ENCODE measurements at places on chromosomes 4 and X. TPM values are rescaled to one million over a fixed set of nuclear protein-coding genes. Genes with fewer than 3 reads are reported as not detected.

DNA sequence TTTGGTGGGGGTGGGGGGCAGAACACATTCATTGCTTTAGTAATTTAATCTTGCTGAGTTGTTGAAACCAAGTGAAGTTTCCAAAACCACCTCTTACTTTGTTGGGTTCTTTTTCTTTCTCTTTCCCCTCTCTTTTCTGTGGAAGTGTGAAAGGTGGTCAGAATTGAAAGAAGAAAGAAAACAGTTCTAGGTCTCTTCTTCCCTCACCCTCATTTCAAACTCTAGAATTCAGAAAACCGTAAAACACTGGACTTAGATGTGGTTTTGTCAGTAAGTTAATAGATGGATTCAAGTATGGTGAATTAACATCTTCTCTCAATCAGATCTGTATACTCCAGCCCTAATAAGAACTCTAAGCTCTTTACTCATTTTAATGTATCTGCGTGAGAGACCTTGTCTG is 23.7 kb downstream of the PLP1 start:
- no peak for DNase-seq

Gene RNF212
- 1.1 TPM for total RNA-seq

DNA sequence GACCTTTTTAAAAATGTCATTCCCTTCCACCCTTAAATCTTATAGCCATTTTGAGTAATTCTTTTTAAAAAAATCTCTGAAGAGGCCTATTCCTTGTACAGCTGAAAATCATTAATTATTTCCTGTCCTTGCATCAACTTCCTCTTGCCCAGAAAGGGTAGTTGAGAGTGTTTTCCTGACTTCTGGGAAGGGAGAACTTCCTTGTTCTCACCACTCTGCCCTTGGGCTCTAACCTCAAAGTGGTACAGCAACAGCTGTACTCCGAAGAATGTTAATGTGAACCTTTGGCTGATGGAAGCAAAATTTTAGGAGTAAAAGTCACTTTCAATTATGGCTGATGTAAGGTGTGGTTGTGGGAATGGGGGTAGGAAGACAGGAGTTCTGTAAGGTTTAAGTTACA is 15.1 kb upstream of the FABP2 start:
- DNase-seq: no peak

Gene LANCL3
- 0.27 TPM for total RNA-seq

DNA sequence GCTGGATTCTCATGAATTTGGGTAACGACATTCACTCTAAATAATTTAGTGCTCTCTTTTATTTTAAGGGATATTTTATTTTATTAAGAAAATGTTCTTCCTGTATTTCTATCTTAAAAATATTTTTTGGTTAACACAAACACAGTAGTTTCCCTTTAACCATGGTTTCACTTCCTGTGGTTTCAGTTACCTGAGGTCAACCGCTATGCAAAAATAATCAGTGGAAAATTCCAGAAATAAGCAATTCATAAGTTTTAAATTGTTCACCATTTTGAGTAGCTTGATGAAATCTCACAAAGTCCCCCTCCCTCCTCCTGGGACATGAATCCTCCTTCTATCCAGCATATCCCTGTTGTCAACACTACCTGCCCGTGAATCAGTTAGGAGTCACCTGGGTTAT is 71.4 kb downstream of the GBA3 start:
- no peak for DNase-seq

DNA sequence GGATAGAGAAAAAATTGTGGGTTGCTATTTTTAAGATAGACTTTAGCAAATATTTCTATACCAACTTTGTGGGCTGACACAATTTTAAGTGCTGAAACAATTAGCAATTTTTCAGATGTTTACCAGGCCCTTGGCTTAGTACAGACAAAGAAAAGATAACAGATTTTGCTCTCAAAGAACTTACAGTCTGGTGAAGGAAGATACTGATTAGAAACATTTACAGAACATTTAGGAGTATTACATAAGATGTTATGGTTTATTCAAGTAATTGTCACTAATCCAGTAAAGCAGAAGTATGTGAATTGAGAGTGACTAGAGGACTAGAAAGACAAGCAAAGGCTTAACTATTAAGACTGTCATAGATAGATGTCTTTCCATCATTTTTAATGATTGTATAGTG is 35.3 kb upstream of the NDUFC1 start:
- DNase-seq: peak; percentile 26

Gene PITX2
- total RNA-seq: not detected

DNA sequence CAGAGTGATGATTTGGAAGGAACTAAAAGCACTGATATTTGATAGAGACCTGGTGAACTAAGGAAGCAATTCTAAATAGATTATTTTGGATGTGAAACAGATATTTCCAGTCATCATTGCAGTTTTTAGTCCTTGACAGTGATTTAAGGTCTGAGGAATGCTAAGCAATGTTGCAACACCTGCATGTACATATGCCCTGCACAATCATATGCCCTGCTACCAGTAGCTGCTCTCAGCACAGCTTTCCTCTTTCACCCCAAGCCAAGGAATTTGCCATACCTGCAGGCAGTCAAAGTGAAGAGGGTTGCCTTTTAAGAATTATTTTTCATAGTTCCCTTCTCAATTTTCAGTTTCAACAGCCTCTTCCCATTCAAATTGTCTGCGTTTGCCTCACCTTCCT is 8.7 kb upstream of the FAM47A start:
- DNase-seq: no peak

DNA sequence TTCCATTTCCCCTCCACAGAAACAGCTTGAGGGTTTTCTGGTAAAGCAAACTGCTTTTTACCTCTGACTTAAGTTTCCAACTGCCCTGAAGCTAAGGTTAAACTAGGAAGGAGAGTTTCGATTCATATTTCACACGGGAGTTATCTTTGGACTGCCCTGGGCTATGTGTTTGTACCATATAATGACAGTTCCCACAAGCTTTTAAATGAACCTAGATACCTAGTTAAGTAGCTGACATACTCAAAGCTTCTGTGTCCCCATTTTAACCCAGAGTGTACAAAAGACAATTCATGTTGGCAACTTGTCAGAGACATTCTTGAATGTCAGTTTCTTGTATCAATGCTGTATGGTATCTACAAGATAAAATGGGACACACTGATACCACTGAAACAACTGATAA is 1296.6 kb upstream of the IGFBP7 start:
- DNase-seq: no peak

DNA sequence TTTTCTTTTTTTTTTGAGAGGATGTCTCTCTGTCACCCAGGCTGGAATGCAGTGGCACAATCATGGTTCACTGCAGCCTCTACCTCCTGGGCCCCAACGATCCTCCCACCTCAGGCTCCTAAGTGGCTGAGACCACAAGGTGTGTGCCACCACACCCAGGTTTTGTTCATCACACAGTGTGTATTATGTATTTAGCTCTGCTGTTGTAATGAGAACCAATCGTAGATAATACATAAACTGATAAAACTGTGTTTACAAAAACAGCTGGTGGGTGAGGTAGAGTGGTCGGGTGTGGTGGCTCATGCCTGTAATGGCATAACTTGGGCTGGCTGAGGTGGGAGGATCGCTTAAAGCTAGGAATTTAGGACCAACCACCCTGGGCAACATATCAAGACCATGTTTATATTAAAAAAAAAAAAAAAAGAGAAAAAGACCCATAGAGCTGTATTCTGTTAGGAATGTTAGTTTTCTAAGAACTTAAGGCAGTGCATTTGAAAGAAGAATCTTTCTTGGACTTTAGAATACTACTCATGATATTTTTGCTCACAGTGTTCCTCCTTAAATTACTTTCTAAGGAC is 34.9 kb downstream of the POLR2B start:
- no peak for DNase-seq

GRCh38 chr4:53889326-53890055 is 174.9 kb downstream of the CHIC2 start:
- DNase-seq: no peak

GRCh38 chrX:31228415-31228832 is 156.6 kb upstream of the FTHL17 start:
- no peak for DNase-seq

DNA sequence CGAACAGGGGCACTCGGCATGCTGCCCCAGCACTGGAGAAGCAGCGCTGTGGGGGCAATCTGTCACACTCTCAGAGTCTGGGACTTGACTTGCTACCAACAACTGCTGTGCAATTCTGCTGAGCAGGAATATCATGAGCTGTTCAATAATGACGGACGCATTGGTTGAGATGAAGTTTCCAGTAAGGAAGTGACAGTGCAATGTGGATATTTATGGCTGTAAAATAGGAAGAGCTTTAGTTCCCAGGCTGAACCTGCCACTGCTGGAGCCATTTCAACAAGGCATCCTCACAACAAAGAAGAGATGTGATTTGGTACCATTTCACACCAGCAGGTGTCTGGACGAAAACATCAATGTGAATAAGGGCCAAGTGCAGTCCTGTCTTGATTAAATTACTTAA is 24.2 kb downstream of the CHST7 start:
- no peak for DNase-seq

Gene ZNF630
- 1.3 TPM for total RNA-seq

Gene ATP2B3
- not detected for total RNA-seq

Gene GRIPAP1
- total RNA-seq: 24.2 TPM

- peak; percentile 27 for DNase-seq
Observed at GRCh38 chr4:108532738-108533137, 87.6 kb upstream of the RPL34 start.

DNA sequence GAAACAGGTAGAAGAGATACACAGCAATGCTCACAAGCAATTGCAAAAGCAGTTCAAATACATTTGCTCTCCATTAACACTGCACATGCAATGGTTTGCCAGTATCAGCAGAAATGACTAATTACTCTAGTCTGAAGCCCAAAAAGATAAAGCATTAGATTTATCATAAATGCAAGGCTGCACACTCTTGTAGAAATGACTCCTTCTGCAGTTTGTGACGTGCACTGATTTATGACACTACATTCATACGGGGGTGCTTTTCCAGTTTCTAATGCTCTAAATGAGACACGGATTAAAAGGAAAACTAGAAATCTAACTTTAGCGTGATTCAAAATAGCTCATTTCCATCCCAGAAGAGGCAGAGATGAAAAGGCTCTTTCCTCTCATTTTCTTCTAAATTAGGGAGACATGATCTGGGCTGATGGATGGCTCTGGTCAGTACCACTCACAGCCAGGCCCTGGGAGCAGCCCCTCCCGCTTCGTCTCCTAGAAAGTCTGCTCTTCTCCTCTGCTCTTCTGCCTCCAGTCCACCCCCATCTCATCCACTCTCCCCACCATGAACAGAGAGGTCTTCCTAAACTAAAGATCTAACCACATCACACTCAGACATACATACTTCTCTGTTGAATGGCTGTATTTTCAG is 33.2 kb downstream of the PPP2R2C start:
- no peak for DNase-seq

DNA sequence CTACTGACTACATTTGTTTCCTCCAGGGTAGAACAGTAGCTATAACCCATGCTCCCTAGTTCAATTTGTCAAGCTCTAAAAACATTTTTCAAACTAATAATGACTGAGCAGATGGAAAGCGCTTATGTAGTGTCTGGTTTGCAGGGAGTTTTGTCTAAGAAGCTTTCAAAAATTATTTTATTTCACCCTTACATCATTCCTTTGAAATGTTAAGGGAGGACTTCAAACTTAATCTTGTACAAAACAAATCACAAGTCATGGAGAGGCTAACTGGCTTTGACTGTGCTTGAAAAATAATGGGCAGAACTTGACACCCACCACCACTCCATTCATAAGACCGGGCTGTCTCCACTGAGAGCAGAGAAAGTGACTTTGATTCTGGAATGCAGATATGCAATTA is 153.4 kb upstream of the QRFPR start:
- DNase-seq: no peak

Gene PPBP
- total RNA-seq: 17.8 TPM

Gene KCND1
- 3.0 TPM for total RNA-seq

- no peak for DNase-seq
Observed at GRCh38 chr4:71827826-71828225, 43.9 kb upstream of the GC start.

Gene OTC
- not detected for total RNA-seq

DNA sequence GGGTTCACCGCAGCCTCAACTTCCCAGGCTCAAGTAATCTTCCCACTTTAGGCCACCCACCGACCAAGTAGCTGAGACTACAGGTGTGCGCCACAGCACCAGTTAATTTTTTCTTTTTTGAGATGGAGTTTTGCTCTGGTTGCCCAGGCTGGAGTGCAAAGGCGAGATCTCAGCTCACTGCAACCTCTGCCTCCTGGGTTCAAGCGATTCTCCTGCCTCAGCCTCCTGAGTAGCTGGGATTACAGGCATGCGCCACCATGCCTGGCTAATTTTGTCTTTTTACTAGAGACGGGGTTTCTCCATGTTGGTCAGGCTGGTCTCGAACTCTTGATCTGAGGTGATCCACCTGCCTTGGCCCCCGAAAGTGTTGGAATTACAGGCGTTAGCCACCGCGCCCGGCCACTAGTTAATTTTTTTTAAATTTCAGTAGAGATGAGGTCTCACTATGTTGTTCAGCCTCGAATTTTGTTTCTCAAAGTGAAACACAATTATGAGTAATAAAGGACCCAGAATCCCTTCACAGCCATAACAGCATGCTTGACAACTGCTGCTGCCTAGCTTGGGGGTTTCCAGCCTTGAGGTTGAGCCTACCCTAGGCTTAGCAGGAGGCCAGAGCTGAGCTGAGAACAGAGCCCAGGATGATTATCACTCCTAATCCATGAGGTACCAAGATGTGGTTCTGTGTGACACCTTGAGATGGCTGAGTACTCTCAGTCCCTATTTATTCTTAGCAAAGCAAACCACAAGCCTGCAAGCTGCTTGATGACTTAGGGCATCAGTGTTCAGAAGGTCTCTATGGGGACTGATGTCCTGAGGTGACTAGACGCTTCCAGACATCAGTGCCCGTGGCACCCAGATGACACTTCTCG is 41.6 kb upstream of the NKRF start:
- DNase-seq: no peak

DNA sequence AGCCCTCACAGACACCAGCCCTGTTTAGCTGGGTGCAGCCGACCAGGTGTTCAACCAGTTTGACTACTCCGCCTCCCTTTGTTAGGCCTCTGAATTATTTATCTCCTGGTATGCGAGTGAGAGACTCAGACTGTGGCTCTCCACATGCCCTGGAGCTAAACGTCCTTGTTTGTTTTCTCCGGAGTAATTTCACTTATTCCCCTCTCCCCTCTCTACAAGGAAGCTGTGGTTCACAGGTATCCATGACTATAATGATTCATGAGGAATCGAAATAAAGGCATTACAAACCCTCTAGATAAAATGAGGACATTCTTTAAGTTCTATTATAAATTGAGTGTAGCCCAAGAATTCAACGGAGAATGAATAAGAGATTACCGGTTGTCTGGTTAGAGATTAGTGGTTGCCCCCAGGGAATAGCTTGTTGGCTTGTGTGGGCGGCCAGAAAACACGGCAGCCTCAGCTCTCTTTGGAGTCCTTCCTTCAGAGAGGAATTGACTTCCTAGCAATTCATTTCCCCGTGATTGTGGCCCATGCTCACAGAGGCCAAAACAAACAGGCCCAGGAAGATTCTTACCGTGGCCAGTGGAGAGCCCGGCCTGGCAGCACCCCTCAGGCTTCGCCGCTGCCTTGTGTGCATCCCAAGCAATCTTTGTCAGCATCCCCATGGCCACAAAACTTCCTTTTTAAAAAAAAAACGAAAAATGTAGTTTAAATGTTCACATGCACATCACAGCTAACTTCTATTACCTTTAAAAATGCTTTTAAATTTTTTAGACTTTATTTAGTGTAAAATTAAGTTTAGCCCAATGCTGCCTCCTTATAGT is 60.2 kb upstream of the CBR4 start:
- no peak for DNase-seq

- DNase-seq: no peak
Observed at GRCh38 chr4:35591035-35591434, 653.3 kb downstream of the ARAP2 start.

Measured in hematopoietic multipotent progenitor cell (in vitro differentiated cells).